ENCODE measurements at places on chromosomes 12 and 14. TPM values are rescaled to one million over a fixed set of nuclear protein-coding genes. Genes with fewer than 3 reads are reported as not detected.

The FGD6 gene
- total RNA-seq, result 9.6 TPM

The RFX4 gene
- total RNA-seq, result not detected

The RPL10L gene
- not detected for total RNA-seq

The BAG5 gene
- total RNA-seq, result 51.2 TPM

The GLS2 gene
- 2.6 TPM for total RNA-seq

The ARG2 gene
- 1.6 TPM for total RNA-seq

The NRIP2 gene
- 0.48 TPM for total RNA-seq

The GPRC5D gene
- not detected for total RNA-seq

The GDF3 gene
- not detected for total RNA-seq

The HAL gene
- total RNA-seq, result 1.5 TPM

The EML5 gene
- total RNA-seq, result 0.36 TPM

The CISTR gene
- not detected for total RNA-seq

The LTB4R2 gene
- 7.7 TPM for total RNA-seq

The POTEM gene
- not detected for total RNA-seq

Data from omental fat pad (tissue), 4 donors.